Left forelimb (tissue), 1 donor: ENCODE measurements at places on chromosomes 5 and 9.

GRCh38 chr5:100828071-100828897 lies 74.8 kb downstream of the ST8SIA4 start:
- DNase-seq, result no peak

GRCh38 chr5:119315516-119315949 lies 40.3 kb upstream of the TNFAIP8 start:
- DNase-seq, result no peak

- no peak for DNase-seq
Observed at GRCh38 chr9:110900456-110900855, 137.8 kb downstream of the LPAR1 start.

DNA sequence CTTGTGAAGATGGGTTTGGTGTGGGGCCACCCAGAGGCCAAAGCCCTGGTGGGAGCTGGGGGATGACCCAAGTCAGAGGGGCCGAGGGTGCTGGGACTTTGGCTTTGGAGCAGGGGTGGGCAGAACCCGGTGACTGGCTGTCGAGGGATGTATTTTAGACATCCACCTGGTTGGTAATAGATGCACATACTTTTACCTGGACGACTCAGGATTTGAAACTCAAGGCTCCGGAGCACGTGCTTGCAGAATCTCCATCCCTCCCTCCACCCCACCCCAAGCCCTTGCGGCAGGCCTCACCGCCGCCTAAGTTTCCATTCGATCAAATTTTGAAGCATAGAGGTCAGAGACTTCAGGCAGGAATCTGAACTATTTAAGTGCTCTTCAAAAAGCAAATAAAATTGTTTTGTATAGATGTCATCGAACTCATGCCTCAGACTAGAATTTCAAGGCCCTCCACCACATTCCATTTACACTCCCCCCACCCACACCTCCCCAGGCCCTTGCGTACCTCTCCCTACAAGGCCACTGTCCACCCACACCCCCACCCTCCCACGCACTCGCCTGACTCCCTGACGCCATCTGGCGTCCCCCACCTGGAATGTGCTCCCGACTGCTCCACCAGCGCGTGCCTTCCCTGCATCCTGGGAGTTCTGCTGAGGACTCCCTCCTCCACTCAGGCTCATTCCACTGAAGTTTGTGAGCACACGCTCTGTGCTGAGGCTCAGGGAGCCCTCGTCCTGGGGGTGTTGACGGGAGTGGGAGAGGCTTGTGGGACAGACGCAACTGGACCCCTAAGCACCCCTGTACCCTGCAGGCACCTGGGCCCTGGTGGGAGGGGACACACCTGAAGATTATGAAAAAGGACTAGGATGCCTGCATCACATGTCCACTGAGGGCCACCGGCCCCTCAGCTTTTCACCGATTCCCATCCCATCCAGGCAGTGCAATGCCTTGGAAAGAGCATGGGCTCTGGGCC lies 56.4 kb upstream of the RPL26L1 start:
- no peak for DNase-seq

DNA sequence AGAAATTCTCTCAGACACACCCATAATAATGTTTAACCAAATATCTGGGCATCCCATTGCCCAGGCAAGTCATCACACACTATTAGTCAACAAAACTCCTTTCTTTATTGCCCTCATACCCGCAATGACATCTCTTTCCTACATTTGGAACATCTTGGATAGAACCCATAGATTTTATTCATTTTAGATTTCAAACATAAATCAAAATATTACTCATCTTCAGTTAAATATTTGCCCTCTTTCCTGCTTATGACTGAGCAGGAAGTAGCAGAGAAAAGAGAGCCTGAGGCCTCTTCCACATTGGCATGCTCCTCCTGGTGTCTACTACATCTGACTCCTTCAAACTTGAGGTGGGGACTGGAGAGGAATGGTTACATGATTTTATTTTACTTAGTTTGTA lies 592.0 kb downstream of the CHSY3 start:
- DNase-seq, result no peak
